ENCODE measurements at places on chromosomes 3 and 15. TPM values are rescaled to one million over a fixed set of nuclear protein-coding genes. Genes with fewer than 3 reads are reported as not detected.

Gene LEKR1
- total RNA-seq = 1.5 TPM

Gene TMEM158
- not detected for total RNA-seq

Gene SNTN
- not detected for total RNA-seq

Gene GOLGA8N
- total RNA-seq = 0.66 TPM

GRCh38 chr15:45276831-45277230 lies 24.8 kb downstream of the SLC28A2 start:
- peak; percentile 50 for DNase-seq

DNA sequence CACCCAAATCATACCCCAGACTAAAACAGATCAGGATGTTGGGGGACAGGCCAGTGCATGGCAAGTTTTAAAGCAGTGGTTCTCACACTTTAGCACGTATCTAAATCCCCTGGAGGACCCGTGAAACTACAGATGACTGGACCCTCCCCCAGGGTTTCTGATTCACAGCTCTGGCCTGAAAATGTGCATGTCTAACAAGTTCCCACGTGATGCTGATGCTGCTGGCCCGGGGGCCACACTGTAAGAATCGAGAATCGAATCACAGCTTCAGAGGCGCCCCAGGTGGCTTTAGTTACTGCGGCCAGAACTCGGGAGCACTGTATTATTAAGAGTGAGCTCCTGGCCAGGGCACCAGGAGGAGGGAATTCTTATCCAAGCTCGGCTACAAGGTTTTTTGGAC lies 11.6 kb downstream of the ADAMTS17 start:
- DNase-seq = no peak

DNA sequence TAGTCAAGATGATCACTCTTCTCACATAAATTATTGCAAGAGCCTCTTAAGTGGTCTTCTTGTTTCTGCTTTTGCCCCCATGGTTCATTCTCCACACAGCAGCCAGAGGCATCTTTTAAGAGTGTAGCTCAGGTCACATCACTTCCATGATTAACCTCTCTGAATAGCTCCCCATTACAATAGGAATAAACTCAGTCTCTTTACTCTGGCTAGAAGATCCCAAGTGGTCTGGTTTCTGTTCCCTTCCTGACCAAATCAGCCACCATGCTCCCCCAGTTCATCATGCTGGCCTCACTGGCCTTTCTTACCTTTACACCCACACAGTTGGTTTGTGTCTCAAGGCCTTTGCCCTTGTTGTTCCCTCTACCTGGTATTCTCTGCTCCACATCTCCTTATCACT lies 8.2 kb downstream of the HHATL start:
- no peak for DNase-seq

DNA sequence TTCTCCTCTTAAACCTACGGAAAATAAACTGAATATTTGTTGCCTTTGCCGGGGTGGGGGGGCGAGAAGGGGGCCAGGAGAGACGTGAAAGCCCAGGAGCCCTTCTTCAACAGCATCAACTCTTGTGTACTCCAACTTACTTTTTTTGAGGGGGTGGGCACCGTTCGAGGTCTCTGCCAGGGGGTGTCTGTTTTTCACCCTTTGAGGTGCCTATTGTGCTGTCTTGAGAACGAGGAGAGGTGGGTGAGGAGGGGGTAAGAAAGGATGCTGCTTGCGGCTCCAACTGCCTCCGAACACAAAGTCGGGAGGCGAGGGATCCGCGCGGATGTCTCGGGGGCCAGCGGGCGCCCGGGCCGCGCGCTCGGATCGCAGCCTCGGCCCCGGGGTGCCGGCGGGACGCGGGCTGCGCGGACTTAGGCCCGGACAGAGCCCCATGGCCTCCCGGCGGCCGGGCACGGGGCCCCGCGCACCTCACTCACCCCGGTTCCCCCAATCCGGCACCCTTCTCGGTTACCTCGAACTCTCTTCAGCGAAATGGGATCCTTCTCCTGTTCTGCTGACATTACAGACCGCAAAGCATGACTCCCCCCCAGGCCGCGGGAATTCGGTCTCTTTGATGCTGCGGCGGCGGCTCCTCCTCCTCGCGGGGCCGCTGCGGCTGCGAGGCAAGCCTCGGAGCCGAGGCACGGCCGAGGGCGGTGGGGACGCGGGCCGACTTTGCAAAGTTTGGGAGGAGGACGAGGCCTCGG lies 650 bp downstream of the PYGO1 start:
- DNase-seq = peak; percentile 31

GRCh38 chr3:179622023-179622422 lies 17.4 kb downstream of the NDUFB5 start:
- DNase-seq = no peak

- no peak for DNase-seq
Measured at GRCh38 chr15:65051266-65051665, 6.1 kb downstream of the SLC51B start.

DNA sequence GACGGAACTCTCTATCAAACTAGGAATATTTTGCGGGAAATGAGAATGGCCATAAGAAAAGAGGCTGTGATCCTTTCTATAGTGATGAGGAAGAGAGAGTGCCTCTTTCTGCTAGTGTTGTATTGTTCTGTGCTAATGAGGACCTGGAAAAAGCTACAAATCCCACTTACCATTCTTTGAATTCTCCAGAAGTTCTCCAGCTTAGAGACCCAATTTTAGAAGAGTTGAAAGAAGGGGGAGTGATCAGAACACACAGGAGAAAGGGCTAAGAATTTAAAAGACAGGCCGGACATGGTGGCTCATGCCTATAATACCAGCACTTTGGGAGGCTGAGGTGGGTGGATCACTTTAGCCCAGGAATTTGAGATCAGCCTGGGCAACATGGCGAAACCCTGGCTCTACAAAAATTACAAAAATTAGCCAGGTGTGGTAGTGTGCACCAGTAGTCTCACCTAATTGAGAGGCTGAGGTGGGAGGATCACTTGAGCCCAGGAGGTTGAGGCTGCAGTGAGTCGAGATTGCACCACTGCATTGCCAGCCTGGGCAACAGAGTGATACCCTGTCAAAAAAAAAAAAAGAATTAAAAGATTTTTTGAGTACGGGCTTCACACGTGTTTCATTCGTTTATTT lies 126.9 kb downstream of the IQCH start:
- DNase-seq = no peak

GRCh38 chr15:47620960-47621681 lies 96.2 kb upstream of the SEMA6D start:
- no peak for DNase-seq

Data from HepG2 (cell line).